ENCODE measurements at places on chromosomes 2 and 18.

DNA sequence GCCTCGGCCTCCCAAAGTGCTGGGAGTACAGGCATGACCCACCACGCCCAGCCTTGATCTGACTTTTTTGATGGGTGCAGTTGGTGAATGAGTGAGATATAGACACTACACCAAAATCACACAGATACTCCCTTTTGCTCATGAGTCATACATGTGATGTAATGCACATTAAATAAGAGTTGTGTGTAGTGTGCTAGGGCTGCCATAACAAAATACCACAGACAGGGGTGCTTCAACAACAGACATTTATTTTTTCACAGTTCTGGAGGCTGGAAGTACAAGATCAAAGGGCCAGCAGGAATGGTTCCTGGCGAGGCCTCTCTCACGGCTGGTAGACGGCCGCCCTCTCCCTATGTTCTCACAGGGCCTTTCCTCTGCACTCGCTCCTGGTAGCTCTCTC is 46.6 kb downstream of the GBX2 start:
- DNase-seq: no peak

DNA sequence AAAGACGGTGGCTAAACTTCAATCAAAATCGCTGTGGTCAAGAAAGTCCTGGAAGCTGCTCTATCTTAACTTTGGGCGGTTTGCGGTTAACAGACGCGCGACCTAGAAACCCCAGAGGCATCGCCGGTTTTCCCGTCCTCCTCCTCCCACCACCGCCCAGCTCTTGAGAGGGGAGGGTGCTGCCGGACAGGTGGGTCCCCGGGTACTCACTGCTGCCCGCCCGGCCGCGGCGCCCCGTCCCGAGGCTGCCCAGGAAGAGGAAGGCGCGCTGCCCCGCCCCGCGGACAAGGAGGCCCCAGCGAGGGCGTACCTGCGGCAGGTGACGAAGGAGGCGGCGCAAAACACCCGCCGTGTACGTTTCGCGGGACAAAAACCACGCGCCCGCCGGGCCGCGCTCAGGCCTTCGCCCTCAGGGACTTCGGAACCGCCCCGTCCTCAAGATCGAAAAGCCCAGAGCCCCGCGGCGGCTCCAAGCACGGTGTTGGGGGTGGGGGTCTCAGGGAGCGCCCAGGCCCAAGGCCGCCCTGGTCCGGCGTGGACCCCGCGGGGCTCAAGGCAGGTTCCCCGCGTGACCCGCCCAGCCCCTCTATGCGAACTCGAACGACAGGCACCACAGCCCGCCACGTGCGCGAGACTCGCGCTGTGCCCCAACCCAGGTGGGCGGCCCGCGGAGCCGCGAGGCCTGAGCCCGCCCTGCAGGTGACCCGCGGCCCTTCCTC is at the start of gene SH3YL1:
TSS of gene SH3YL1 (minus strand) at position 259 of the 719 bp plus-strand sequence. CDS start at position 211, 48 bp downstream.
- no peak for DNase-seq

DNA sequence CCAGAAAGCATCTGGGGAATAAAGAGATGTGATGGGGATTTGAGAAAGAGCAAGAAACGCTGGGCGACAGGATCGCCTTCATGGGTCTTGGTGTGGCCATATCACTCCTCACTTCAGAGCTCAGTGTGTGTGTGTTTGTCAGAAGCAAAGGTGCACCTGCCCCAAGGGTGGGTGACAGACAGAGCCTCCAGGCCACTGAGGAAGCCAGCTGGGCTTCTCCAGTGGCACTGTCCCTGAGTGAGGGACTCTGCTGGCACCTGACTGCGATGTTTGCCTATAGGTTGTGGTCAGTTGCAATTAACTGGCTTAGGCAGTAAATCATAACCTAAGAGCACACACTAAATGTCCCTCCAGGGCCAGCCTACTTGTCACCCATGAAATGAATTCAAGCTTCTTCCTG is 23.5 kb upstream of the GNAL start:
- DNase-seq: no peak

DNA sequence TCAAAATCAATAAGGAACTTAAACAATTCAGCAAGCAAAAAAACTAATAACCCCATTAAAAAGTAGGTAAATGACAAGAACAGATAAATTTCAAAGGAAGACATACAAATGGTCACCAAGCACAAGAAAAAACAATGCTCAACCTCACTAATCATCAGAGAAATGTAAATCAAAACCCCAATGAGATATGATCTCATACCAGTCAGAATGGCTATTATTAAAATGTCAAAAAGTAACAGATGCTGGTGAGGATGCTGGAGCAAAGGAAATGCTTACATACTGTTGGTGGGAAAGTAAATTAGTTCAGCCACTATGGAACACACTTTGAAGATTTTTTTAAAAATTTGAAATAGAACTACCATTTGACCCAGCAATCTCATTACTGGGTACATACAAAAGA is 538.0 kb downstream of the TMX3 start:
- DNase-seq: no peak

- DNase-seq: no peak
Measured at GRCh38 chr18:21146016-21146415, 34.4 kb upstream of the ROCK1 start.

- DNase-seq: no peak
Measured at GRCh38 chr2:14451312-14451711, 181.2 kb upstream of the LRATD1 start.

- DNase-seq: no peak
Measured at GRCh38 chr2:238915596-238915995, 67.7 kb downstream of the TWIST2 start.

GRCh38 chr18:23227726-23228070 is 92.4 kb downstream of the CABLES1 start:
- no peak for DNase-seq

DNA sequence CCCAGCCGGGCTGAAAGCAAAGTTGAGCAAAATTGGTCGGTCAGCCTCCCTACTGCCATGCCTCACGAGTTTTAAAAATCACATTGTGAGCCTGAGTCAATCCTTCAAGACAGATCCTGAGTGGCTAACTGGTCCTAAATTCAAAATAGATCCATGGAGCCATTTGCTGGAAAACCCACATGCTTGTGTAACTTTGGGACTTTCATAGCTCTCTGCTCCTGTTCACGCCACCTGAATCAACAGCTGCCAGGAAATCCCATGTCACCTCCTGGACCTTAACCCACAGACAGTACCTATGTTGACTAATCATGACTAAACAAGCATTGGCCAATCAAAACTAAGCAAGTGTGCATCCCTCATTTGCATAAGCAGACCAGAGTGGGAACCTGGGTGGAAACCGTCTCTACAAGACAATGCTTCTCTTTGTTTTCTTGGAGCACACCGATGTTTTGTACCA is 42.8 kb upstream of the LDLRAD4 start:
- DNase-seq: no peak

- DNase-seq: no peak
Measured at GRCh38 chr2:26164641-26165211, 8.2 kb upstream of the GAREM2 start.

DNA sequence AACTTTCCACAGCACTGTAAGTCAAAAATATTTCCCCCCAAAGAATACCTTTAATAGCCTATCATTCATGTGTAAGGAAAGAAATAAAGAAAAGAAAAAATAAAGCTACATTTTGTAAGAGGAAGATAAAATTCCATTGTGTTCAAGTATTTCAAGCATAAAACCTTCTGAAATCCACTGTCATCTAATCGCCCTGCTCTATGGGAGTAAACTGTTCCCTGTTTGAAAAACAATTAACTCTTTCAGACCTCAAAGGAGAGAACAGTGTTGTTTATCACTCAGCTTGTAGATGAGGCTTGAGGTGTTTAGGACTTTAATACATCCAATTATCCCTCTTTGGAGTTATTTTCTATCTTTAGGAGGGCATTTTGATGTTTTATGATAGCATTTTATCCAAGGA is 112.2 kb upstream of the REG3G start:
- DNase-seq: no peak

- DNase-seq: no peak
Measured at GRCh38 chr2:215966951-215967350, 46.4 kb downstream of the MREG start.

DNA sequence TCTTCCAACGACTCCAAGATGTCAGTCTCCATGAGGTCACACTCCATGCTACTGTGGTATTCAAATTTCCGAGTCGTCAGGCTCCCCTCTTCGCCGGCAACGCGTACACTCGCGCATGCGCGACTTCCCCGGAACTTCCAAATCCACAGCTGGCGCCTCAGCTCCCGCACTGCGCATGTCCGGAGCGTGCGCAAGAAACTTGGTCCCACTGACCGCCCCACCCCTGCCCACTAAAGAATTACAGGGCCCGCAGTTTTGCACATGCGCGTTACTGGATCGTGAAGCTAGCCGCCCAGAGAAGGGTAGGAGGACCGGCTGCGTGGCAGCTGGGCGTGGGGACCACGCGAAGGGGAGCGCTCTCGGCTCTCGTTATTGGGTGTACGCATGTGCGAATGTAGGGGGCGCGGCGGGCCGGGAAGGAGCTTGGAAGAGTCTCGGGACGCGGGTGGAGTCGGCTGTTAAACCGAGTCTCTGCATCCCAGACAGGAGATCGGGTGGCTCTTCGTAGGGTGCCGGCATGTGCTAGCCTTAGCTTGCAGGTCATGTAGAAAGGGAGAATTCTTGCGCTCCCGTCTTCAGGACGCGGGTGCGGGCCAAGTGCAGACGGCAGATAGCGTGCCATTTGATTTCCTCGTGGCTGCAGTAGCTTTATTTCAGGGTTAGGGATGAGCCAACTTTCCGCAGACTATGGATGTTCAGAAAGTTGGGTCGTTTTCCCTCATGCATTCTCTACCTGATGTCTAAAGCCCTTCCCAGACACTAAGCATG is at the start of gene FAM98A:
TSS of gene FAM98A (minus strand) at position 125 of the 768 bp plus-strand sequence. CDS start at position 47, 78 bp downstream.
- DNase-seq: peak; percentile 98

DNA sequence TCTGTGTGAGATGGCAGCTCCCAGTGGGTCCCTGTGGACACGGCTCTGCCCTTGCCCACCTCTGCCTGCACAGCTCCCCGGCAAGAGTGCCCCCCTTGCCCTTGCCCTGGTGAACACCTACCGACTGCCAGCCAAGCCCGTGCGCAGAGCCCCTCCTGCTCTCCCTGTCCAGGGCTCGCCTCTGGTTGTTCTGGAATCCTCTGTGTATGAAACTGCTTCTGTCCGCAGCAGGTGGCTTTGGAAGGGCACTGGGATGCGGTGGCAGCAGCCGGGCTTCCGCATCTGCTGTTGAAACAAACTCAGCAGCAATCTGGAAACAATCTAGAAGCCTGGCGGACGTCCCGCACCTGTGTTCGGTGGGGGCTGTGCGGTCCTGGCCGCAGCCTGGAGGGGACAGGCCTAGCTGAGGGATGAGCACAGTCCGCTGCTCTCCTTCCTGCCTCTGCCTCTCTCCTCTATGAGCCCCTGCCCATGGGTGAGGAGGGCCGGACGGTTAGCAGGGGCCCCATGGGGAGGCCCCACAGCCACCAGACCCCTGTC is 34.0 kb upstream of the KLF11 start:
- no peak for DNase-seq

DNA sequence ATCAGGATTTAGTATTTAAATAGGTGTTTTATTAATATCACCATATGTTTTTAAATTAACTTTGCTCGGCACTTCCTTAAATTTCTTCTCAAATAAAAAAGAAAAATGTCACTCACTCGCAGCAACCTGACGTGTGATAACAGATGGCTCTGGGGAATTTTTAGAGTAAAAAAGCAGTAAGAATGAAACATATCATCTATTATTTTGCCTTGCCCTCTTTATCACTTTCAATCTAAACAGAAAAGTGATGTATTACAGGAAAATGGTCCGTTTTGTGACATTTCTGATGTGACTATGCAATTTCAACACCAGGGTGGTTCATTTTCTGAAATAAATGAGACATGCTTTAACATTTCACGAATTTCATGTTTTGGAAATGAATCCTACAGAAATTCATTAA is 1368.0 kb upstream of the LRRTM1 start:
- DNase-seq: no peak

DNA sequence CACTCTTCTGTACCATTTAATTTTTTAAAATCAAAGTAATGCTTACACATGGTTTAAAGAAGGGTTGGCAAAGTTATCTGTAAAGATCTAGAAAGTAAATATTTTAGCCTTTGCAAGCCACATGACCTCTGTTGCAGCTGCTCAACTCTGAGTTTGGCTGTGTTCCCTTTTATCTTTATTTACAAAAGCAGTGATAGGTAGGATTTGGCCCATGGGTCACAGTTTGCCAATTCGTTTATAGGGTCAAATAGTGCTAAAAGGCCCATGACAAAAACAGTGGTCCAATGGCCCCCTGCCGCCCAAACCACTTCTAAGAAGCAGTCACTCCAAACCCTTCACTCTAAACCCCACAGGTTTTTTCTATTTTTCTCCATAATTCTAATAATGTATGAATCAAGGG is 124.8 kb downstream of the PARD3B start:
- DNase-seq: no peak

GRCh38 chr2:234981197-234982095 is 29.6 kb downstream of the SH3BP4 start:
- DNase-seq: no peak

DNA sequence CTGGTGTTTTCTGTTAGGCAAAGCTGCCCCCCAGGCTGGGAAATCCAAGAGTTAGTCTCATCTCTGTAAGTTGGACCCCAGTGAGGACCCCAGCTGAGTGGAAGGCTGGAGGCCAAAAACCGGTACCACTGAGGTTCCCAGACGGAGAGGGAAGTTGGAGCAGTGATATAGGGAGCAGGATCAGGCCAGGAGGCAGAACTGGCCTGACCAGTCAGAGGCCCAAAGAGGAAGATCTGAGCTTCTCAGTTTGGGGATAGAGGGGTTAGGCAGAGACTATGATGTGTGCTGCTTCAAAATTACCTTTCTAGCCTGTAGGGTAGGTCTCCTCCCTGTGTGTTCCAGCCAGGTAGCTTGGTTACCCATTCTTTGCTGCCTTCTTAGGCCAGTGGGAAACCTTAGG is 4.6 kb upstream of the RNF181 start:
- DNase-seq: no peak

GRCh38 chr2:113324684-113325160 is 46.0 kb upstream of the PAX8 start:
- DNase-seq: peak; percentile 71

GRCh38 chr2:131154071-131154531 is 49.0 kb downstream of the PLEKHB2 start:
- peak; percentile 74 for DNase-seq

GRCh38 chr2:92072461-92073035 is 2798.7 kb upstream of the TEKT4 start:
- no peak for DNase-seq

- no peak for DNase-seq
Measured at GRCh38 chr2:158412206-158412605, 44.3 kb downstream of the CCDC148 start.

GRCh38 chr18:10279471-10279870 is 175.0 kb upstream of the APCDD1 start:
- DNase-seq: peak; percentile 9

DNA sequence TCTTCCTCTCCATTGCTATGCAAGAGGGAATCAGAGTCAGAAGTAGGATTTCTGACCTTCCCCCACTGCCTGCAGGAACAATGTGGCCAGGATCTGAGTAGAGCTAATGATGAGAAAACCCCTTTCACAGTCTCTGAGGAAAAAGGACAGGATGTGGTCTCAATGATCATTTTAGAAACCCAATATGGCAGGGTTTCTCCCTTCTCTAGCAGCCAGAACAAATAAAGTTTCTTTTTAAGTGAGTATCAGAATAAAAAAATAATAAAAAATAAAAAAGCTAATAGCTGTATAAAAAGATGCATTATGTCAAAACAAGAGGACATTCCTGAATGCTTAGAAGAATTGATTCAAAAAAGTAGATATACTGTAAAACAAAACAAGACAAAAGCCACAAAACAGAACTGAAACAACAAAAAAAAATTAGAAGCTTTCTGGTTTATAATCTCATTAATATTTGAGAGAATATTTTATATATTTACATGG is 1124.9 kb upstream of the ZEB2 start:
- peak; percentile 21 for DNase-seq
